ENCODE measurements at places on chromosomes 5 and 9.

- no peak for DNase-seq
These were observed 107.3 kb upstream of the DPYSL3 start for GRCh38 chr5:147617191-147617606.

DNA sequence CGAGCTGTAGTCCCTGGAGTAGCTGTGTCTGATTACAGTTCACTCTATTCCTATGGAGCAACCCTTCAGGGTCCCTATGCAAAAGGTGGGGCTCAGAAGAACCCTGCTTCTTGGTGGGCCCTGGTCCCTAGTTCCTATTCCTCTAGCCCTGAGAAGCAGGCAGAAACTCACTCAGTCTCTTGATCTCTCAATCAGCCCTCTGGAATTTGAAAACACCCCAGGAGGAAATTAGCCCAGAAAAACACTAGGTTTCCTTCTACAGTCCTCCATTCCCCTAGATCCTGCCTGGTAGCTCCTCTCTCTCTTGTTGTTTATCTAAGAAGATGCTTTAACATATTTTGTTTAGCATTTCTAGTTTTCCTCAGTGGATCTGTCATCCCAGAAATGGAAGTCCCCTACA, 7.6 kb downstream of the RGS3 start:
- DNase-seq = no peak

DNA sequence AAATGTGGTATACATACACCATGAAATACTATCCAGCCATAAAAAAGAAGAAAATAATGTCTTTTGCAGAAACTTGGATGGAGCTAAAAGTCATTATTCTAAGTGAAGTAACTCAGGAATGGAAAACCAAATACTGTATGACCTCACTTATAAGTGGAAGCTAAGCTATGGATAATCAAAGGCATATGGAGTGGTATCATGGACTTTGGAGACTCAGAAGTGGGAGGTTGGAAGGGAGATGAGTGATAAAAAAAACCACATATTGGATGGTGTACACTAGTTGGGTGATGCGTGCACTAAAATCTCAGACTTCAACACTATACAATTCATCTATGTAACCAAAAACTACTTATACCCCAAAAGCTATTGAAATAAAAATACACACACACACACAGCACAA, 24.5 kb downstream of the ADAMTS12 start:
- DNase-seq = no peak

- DNase-seq = no peak
These were observed 5.7 kb upstream of the GARNL3 start for GRCh38 chr9:127258606-127259471.

- DNase-seq = no peak
These were observed 55.9 kb downstream of the MRPL36 start for GRCh38 chr5:1743769-1744085.

- DNase-seq = no peak
These were observed 10.7 kb upstream of the ZBTB34 start for GRCh38 chr9:126849591-126850225.

DNA sequence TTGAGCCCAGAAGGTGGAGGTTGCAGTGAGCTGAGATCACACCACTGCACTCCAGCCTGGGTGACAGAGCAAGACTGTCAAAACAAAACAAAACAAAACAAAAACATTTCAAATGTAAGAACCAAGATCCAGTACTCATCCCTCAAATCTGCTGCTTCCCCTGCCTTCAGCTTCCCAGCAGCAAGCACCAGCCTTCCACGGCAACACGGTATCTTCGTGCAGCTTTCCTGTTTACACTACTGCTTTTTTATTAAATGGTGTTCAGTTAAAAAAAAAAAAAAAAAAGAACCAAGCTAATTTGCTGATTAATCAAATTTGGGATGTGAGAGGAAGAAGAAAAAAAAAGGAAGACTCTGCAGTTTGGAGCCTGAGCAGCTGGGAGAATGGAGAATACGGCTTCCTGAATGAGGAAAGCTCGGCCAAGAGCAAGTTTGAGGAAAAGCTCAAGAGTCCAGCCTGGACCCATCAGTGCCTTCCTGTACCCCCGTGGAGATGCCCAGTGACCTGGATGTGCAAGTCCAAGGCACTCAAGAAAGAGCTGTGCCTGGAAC, 28.0 kb upstream of the SLC2A8 start:
- no peak for DNase-seq

DNA sequence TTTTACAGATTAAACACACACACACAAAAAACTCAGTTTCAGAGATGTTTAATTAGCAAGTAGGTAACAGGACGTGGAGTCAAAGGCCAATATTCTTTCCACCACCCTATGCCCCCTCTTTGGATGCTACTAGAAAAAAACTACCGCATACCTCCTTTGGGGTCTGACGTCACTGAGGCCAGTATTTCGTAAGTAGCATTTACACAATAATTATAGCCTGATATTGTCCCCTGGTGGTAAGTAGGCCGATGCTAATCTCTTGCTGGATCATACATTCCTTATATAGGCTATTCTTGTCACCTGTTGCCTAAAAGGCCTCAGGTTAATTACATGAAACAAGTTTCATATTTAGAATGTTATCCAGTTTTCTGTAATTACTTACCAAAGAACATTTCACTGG, 21.0 kb upstream of the SMARCA2 start:
- DNase-seq = no peak

GRCh38 chr9:17942498-17942897, 363.6 kb downstream of the SH3GL2 start:
- no peak for DNase-seq

GRCh38 chr5:176985516-176985915, 21.1 kb downstream of the UIMC1 start:
- peak; percentile 63 for DNase-seq

DNA sequence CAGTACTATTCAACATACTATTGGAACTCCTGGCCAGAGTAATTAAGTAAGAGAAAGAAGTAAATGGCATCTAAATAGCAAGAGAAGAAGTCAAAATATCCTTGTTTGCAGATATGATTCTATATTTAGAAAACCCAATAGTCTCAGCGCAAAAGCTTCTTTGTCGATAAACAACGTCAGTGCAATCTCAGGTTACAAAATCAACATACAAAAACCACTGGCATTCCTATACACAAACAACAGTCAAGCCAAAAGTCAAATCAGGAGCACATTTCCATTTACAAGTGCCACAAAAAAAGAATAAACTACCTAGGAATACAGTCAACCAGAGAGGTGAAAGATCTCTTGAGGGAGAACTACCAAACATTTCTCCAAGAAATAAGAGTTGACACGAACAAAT, 1901.9 kb upstream of the ACO1 start:
- no peak for DNase-seq

DNA sequence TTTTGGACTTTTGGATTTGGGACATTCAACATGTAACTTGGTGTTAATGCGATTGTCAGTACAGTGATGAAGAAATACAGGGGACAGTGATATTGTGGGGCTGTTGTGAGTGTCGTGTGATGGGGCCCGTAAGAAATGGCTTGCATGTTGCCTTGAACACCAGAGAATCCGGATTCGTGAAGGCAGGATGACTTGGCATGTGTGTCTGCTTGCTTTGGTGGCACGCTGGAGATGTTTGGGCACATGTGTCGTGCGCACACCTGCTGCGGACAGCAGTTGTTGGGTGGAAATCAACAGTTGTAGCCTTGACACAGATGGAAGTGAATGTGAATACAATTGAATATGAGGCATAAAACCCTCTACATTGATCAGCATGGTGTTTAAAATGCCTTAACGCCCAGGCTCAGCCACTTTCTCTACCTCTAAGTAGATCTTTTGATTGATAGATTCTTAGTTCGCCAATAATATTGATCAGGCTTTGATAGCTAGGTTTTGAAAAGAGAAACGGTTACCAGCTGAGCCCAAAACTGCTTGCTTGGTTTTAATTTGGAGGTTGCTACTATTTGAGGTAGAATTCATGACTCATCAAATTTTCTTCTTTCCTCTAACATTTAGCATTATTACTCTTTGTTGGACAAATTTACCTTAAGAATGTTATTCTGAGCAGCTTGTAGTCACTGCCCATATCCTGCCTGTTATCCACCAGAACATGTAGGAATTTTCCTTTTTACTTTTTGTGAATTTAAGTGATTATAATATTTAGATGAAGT, 94.4 kb downstream of the TRIO start:
- DNase-seq = no peak

- DNase-seq = no peak
These were observed 97.3 kb upstream of the SLCO6A1 start for GRCh38 chr5:102596113-102596512.

- no peak for DNase-seq
These were observed 59.5 kb downstream of the CAMSAP1 start for GRCh38 chr9:135847833-135848232.

DNA sequence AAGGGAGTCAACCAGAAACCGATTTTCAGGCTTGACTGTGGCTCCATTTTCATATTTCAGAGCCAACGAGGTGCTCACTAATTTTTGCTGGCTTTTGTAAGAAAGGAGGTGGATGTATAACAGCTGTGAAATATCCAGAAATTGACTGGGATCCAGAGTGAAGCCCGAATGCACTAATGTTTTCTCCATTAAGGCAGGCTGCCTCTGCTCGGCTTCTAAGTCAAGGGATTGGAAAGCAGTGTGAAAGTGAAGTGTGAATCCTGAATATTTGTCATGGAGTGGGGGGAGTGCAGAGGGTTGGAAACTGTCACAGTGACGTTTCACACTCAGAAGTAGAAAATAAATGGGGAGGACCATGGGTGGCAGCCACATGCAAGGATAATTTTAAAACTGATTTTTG, 237.4 kb downstream of the GOLPH3 start:
- no peak for DNase-seq

- no peak for DNase-seq
These were observed 741.4 kb downstream of the TAF11L14 start for GRCh38 chr5:18375641-18376040.

GRCh38 chr9:134221273-134222017, 57.1 kb upstream of the RNU6ATAC start:
- no peak for DNase-seq

- no peak for DNase-seq
These were observed 76.0 kb downstream of the ACTL7B start for GRCh38 chr9:108779551-108780325.

GRCh38 chr9:137244486-137245449, 3.7 kb downstream of the TUBB4B start:
- no peak for DNase-seq

GRCh38 chr5:143870362-143870761, 58.4 kb downstream of the HMHB1 start:
- DNase-seq = no peak

DNA sequence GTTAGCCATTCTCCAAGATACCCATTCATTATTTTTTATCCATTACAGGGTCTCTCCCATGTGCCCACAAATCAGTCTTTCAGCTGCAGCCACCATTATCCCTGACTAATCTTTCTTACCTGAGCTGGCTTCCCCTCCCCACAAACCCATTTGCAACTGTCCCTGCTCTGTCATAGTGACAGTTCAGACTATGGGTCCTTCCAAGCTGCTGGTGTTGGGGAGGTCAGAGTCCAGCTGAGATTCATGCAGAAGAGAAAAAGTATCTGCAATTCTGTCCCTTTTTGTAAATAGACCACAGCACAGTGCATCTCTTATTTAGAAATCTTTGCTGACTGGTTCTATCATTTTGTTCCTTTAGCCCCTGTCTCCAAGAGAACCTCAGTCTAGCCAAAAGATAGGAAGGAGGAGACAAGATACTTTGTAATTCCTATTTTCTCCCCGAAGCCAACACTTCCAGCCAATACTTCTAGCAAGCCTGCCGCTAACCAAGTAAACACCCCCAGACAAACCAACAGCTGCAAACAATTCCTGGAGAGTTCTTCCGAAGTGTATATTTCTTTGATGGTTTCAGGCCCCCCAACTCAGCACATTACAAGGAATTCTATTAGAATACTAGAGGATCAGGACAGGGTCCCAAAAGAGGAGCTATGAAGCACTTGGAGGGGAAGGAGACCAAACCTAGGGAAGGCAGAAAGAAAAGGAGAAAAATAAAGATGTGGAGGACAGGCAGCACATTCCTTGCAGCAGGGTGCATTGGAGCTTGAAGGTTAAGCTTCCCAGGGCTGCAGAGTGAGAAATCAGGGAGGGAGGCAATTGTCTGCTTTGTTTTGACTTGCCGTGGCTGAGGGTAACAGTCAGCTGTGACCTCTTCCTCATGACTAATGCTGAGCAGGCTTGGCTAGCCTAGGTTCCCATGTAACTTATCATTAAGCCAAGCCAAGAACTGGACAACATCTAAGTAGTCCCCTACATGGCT, 148.5 kb downstream of the SGCD start:
- no peak for DNase-seq

DNA sequence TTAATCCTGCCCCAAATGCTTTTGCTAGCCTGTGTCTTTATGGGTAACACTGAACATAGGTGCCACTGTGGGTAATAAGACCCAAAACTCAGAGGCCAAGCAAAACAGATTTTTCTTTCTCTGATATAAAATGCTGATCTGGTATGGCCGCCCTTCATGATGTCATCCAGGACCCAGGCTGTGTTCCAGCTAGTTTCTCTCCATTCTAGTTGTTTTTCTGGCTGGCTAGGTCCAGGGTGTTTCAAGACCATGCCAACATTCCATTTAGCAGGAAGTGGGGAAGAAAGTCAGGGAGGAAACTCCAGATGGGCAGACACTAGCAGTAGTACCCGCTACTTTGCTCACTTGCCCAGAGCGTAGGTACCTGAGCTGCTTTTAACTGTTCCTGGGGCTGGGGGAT, 183.9 kb upstream of the OTULINL start:
- no peak for DNase-seq

Data from CD4-positive, alpha-beta T cell treated with Interleukin-17A for 4 hours (primary cell).